GM23338 (cell line): ENCODE measurements at places on chromosomes 11 and 22.

DNA sequence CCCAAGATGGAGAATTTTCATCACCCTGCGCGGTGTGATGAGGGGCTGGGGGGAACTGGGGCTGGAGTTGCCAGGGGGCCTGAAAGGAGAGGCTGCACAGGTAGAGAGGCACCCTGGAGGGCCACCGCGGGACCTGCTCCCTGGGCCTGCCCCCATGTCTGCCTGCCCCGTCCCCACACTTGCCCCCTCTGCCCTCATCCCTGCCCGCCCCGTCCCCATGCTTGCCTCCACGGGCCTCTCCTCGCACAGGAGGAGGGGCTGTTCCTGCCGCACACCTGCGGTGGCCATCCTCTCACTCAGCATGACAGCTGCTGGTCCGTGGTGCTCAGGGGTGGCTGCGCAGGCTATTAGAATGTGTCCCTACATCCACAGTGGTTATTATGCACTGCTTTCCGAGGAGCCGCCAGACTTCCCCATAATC lies 43.5 kb downstream of the LINC01488 start:
- DNase-seq = no peak

- no peak for DNase-seq
These were observed 23.3 kb downstream of the NTM start for GRCh38 chr11:131393691-131394090.

DNA sequence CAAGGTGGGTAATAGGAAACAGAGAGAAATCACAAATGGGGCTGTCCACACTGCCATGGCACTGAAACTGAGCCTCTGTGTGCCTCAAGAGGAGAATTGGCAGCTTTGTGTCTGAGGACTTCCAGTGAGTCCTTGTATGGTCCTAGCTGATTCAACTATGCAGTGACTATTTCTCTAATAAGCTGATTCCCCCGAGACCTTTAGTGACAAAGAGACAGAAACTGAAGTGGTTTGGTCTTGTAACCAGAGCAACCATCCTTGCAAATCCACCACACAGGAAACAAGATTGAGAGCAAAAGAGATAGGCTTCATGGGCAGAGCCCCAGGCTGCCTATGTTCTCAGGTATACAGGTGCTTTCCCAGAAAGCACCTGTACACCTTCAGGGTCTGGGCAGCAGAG lies 1038.5 kb downstream of the NTM start:
- DNase-seq = no peak

DNA sequence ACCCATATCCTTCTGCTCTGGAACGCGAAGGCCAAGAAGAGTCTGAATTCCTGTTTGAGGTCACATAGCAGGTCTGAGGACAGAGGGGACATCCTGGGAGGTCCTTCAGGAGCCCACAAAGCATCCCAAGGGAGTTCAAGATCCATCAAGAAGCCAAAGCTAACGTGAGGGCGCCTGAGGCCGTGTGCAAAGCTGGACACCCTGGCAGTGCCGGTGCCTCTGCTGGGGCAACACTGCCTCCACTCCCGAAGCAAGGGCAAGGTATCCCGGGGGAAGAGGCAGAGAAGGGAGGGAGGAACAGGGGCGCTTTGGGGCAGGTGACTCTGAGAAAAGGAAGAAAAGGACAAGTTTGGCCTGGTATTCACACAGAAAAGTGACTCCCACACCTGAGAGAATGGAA lies 50.3 kb upstream of the CDON start:
- DNase-seq = no peak

- DNase-seq = no peak
These were observed 25.2 kb downstream of the CWC15 start for GRCh38 chr11:94948070-94948617.

GRCh38 chr11:102410382-102410784 lies 42.2 kb downstream of the TMEM123 start:
- DNase-seq = peak; percentile 32

DNA sequence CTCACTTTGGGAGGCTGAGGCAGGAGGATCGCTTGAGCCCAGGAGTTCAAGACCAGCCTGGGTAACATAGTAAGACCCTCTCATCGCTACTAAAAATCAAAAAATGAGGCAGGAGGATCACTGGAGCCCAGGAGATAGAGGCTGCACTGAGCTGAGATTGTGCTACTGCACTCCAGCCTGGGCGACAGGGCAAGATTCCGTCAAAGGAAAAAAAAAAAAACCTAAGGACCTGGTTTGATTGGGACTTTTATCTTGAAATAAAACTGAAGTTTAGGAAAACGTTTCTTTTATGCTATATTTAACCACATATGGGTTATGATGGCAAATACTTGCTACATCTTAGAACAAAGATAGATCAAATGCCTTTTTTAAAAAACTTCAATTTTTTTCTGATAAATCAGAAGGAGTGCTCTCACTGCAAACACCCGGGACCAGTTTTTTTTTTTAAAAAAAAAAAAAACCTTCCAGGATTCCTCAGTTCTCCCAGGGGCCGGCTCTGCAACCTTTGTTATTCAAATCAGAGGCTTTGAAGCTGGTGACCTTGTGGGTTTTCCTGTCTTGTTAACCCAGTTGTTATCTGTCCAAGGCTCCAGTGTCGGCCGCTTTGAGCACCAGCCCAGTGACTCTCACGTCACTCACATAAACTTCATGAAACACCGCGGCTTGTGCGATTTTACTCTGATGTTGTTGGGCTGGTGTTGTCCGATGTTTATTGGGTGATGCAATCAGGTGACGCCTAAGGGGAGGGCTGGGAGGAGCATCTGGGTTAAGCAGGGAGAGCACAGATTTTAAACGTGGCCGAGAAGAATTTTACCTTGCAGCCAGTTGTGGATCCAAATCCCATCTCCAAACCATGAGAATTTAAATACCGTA lies 24.7 kb upstream of the SLC22A12 start:
- peak; percentile 90 for DNase-seq

GRCh38 chr11:74932169-74932568 lies 16.7 kb downstream of the XRRA1 start:
- DNase-seq = no peak

GRCh38 chr11:1968454-1969002 lies 21.4 kb downstream of the MRPL23 start:
- no peak for DNase-seq

GRCh38 chr11:128518493-128519207 lies 68.7 kb downstream of the ETS1 start:
- DNase-seq = no peak

- no peak for DNase-seq
These were observed 90.6 kb downstream of the MPPED1 start for GRCh38 chr22:43502306-43502874.

DNA sequence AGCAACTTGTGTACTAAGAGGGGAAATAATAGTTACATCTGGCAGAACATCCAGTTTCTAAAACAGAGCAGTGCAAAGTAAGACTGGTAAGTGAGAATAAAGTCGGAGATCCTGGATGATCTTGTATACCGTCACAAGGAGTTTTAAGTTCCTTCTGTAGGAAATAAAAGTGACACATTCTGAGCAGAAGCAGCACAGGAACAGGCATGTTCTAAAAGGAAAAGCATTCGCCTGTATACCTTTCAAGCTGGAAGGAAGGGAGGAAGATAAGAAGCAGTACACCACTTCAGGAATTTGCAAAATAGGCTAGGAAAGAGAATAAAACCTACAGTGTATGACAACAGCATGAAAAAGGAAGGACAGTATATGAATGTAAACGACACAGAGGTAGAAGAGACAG lies 106.2 kb upstream of the TP53AIP1 start:
- no peak for DNase-seq

DNA sequence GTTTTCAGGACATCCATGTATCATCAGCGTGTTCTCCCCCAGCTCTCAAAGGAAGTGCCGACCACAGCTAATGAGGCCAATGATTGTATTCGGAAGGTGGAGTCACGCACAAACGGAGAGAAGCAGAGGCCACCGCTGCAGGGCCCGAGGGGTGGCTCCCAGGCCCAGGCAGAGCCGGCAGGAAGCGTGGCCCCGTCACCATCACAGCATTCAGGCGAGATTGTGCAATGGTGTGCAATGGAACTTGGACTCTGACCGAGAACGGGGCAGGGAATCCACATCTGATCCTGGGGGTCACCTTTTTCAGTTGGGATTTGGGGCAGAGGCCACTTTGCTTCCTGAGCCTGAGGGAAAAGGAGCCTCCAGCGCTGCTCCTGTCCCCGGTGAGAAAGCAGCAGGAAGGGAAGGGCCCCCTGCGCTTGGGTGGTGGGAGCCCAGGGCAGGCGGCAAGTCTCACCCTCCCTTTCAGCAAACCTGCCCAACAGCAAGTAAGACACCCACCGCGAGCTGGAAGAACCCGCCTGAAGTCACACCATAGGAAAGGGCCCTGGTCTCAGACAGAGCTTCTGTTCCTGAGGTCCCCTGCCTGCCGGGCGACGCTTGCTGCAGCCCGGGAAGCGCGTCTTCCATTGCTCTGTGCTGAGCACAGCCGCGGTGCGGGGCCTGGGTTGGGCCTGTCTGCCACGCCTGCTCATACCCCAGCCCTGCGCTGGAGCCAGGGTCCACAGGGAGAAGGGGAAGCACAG lies 1430.7 kb downstream of the BRD1 start:
- DNase-seq = peak; percentile 6

DNA sequence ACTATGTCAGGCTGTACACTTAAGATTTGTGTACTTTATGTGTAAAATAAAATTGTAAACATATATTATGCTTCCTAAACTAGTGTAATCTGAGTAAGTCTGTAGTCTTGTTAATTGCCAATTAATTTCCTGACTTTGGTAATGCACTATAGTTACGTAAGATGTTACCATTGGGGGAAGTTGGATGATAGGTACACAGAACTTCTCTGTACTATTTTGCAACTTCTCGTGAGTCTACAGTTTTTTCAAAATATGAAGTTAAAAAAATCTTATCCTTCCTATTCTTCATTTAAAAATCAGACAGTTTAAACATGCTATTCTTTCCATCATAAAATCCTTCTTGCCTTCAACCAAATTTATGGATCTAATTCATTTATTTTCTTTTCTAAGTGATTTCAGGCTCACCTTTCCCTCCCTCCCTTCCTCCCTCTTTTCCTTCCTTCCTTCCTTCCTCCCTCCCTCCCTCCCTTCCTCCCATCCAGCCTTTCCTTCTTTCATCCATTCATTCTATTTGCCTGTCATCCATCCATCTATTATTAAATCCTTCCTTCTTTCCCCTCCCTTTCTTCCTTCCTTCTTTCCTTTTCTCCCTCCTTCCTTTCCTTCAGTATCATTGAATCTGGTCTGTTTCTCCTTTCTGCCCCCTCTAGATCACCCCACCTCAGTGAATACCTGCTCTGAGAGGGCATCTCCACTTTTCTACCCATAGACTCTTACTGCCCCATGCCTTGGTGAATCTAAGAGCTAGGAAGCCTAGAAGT lies 22.1 kb upstream of the ASCC2 start:
- no peak for DNase-seq

DNA sequence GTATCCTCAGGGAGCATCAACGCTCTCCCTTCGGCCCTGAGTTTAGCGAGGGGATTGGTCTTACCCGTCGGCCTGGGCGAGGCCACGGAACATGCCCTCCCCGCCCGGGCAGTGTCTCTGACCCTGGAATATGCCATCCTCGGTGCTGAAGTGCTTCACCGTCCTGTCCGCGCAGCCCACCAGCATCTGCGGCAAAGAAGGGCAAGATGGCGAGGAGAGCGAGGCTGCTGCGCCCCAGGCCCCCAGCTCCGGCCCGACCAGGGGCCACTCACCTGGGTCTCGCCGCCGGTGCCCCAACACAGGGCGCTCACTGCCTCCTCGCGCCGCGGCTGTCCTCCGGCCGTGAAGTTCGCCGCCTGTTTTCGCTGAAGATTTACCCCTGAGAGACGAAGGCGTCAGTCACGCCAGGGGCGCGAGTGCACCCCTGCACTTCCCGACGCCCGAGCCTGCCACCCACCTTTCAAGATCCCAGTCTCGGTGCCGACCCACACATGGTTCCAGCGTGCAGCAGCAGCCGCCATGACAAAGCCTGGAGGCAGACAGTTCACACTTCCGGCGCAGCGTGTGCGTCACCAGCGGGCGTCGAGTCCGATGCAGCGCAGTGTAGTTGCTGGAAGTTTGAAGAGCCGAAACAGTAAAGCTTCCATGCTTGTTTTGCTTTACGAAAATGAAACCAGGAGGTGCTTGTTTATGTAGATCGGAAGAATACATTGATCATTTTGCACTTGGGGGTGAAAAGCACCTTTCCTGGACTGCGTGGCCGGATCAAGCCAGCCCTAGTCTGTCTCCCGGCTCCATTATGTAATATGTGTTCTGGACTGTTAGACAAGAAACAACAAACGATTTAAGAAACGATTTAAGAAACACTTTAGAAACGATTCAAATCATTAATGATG lies at the start of gene WDR74:
Gene WDR74, minus strand, starts transcription at position 541 of the 896 bp plus-strand sequence. Its CDS starts 20 bp downstream, at position 521.
- peak; percentile 98 for DNase-seq
